NCI-H1436 treated with DMSO at 0.1 percent for 48 hours (cell line): ENCODE measurements at places on chromosomes 11 and 22.

DNA sequence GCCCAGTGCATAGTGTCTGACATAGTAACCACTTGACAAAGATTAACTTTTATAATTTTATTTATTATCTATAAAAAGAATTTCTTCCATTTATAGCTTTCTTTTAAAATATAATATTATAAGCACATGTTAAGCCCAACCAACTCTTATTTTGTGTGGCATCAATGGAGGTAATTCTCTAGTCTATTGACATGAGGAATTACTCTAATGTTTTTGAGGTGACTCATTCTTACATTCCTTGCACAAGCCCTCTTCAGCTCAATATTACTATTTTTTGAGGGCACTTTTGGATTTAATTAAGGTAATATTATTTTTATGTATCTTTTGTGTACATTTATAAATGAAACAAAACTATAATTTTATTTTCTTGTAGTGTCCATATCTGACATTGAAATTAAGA, 59.6 kb downstream of the AASDHPPT start:
- no peak for DNase-seq

DNA sequence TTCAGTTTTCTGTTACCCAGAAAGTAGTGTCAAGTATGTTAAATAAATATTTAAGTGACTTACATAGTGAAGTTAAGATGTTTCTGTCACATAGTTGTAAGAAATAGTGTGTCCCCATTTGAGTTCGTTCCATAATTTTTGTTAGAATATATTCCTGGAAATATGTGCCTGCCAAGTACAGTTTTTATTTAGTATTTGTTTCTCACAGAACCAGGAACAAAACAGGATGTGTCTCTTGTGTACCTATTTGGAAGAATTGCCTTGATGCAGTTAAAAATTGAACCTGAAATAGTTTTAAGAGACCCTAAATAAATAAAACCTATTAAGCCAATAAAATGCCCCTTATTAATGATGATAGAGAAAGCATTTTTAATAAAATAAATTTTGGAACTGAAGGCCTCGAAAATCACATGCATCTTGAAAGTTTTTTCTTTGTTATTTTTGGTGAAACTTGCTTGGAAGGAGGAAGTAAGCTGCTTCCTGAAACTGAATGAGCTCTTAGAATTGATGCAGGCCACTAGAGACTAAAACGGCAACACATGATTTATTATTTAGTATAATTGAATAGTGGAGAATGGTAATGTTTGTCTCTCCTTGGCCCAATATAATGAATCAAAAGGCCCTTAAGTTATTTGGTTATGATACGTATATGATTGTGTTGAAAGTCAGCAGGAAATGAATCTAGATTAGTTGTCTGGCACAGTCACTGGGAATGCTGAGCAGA, 55.9 kb downstream of the SWAP70 start:
- DNase-seq = no peak

DNA sequence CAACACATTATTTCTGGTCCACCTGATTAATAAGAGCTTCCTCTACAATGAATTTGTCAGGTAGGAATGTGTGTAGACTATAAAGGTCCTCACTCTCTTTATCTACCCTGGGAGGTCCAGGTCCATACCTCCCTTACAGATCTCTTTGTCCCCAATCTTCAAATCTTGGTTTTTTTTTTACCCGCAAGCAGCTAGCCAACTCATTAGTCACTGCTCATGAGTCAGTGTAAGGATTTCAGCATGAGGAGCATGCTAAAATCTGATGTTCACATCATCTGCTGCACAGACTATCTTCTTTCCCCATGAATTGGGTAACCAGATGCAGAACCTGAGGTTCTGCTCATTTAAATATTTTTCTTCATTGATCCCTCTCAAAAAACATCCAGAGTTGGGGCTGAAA, 397.0 kb upstream of the ISX start:
- DNase-seq = no peak

DNA sequence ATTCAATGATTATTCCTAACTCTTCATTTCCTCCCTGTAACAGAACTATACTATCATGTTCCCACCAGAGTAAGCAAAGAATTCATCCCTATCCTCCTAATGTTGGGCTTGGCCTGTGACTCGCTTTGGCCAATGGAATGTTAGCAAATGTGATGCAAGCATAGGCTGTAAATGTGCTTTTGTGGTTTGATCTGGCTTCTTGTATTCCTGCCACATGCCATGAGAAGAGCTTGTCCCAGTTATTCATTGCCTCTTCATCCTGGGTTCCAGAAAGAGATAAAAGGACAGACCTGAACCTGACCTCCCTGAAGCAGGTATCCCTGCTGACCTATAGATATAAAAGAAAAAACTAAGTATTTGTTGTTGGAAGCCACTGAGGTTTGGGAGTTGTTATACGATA, 51.0 kb downstream of the SYTL2 start:
- DNase-seq = no peak

DNA sequence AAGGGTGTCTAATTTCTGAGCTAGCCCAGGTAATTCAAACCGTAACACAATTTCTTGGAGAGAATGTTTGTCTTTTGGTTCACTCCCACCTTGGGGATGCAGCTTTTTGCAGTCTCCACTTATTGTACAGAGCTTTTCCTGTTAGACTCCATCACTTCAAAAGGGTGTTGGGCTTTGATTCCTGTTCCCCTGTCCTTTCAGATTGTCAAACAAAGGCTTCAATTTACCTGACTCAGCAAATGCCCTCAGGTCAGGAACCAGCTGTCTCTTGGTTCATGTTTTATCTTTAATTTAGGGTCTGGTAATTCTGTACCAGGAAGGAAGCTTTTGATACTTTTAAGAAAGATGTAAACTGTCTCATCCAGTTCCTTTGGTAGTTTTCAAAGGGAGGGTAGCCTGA, 880.6 kb downstream of the NTM start:
- no peak for DNase-seq
